ENCODE measurements at places on chromosomes 11 and 22. TPM values are rescaled to one million over a fixed set of nuclear protein-coding genes. Genes with fewer than 3 reads are reported as not detected.

The CLP1 gene
- total RNA-seq, result 4.4 TPM

- no peak overlapping the region for H3K27ac ChIP-seq
- H3K27me3 ChIP-seq, result no peaks in the 10 kb centered on the region
- no peaks in the 10 kb centered on the region for H3K4me1 ChIP-seq
- H3K4me3 ChIP-seq, result no peak overlapping the region
Observed at GRCh38 chr11:128346804-128347203, 240.6 kb downstream of the ETS1 start.

GRCh38 chr11:118975771-118976709 is 4.5 kb downstream of the FOXR1 start:
- H3K4me3 ChIP-seq, result no peak overlapping the region
- no peaks in the 10 kb centered on the region for H3K4me1 ChIP-seq
- no peak for DNase-seq
- no peak overlapping the region for H3K27ac ChIP-seq
- H3K36me3 ChIP-seq, result no peaks in the 10 kb centered on the region
- H3K27me3 ChIP-seq, result no peaks in the 10 kb centered on the region

DNA sequence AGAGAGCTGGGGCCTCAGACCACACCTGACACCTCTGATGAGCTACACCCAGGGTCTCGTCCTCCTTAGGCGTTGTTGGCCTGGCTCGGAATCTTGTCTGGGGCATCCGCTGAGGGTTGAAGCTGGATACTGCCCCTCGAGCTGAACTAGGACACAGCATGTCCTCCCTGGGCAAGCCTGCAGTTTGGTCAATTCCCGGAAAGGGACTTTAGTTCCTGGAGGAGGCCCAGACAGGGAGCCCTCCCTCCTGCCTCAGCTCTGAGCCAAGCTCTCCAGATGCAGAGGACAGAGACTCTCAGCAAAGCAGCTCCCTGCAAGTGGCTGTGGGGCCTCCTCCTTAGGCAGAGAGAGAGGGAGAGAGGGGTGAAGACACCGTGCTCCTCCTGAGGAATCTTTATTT is 4.9 kb downstream of the APOL3 start:
- no peak for DNase-seq
- peaks cover 20% of the 10 kb centered on the region for H3K4me1 ChIP-seq
- no peak overlapping the region for H3K4me3 ChIP-seq
- H3K27me3 ChIP-seq, result no peaks in the 10 kb centered on the region
- peak overlapping the region; percentile 33 for H3K27ac ChIP-seq

All from pancreas (tissue), 10 donors.